HT-29 (cell line): ENCODE measurements at places on chromosomes 6 and 20. TPM values are rescaled to one million over a fixed set of nuclear protein-coding genes. Genes with fewer than 3 reads are reported as not detected.

The UBD gene
- total RNA-seq = not detected in 2 replicates

The RBM24 gene
- total RNA-seq = not detected in 2 replicates

The ARMH2 gene
- total RNA-seq = not detected in 2 replicates

The CRISP3 gene
- not detected in 2 replicates for total RNA-seq

DNA sequence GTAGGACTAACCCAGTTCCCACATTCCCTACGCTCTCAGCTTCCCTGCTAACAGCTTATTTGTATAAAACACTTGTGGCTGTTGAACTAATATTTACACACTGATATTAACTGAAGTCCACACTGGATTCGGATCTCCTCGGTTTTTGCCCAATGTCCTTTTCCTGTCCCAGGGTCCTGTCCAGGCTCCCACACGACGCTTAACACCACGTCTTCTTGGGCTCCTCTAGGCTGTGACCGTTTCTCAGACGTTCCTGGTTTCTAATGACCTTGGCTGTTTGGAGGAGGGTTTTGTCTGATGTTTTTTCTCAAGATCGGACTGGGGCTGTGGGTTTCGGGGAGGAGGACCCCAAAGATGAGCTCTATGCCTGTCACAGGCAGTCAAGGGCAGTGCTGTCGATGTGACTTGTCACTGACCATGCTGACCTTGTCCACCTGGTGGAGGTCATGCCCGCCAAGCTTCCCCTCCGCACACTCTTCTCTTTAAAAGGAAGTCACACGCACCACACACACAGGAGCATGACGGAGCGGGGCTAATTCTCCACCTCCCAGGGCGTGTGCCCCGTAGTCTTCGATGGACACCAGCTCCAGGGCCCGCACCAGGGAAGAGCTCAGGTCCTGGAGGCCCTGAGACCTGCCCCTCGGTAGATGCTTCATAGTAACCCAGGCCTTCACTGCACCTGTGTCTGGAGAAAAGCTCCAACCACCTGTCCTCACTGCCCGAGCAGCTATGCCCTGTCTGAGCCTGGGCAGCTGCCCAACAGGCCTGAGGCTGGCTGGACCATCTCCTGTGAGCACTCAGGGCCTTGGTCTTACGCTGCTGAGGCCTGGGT, 72.0 kb downstream of the TTLL2 start:
- no peak for DNase-seq

- DNase-seq = no peak
Observed at GRCh38 chr6:31780507-31781243, 3.5 kb upstream of the VWA7 start.

DNA sequence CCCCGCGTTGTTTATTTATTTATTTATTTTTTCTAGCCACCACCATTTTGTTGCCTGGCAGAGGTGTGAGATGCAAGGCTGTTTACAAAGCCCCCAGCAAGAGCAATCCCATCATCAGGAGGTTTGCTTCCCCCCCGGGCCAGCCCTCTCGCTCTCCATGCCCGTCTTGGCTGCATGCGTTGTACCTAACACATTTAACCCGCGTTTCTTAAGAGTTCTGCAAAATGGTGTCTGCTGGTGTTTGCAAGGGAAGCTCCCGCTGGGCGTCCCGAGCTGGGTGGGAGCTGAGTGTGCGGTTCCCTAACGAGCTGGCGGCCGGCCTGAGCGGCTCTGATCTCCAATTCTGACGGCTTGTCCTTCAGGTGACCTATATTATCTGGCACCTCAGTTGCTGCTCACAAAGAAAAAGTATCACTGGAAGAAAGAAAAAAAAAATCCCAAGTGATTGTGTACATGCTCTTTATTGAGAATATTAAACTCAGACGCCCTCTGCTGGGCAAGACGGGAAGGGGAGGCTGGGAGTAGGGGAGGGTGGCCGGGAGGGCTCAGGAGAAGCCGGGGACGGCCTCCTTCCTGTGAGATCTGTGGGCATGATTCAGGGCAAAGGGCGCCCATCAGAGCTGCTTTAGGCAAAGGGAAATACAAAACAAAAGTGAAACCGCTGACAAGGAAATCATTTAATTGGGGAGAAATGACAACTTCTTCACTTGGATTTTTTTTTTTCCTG, 154.8 kb downstream of the BCAS1 start:
- DNase-seq = peak; percentile 100

- no peak for DNase-seq
Observed at GRCh38 chr6:118630067-118630466, 21.3 kb downstream of the CEP85L start.

GRCh38 chr6:80214436-80215022, 108.1 kb downstream of the BCKDHB start:
- peak; percentile 76 for DNase-seq

- peak; percentile 19 for DNase-seq
Observed at GRCh38 chr6:35831257-35832007, 26.3 kb downstream of the LHFPL5 start.

GRCh38 chr20:23666698-23667097, 22.1 kb downstream of the CST4 start:
- no peak for DNase-seq

DNA sequence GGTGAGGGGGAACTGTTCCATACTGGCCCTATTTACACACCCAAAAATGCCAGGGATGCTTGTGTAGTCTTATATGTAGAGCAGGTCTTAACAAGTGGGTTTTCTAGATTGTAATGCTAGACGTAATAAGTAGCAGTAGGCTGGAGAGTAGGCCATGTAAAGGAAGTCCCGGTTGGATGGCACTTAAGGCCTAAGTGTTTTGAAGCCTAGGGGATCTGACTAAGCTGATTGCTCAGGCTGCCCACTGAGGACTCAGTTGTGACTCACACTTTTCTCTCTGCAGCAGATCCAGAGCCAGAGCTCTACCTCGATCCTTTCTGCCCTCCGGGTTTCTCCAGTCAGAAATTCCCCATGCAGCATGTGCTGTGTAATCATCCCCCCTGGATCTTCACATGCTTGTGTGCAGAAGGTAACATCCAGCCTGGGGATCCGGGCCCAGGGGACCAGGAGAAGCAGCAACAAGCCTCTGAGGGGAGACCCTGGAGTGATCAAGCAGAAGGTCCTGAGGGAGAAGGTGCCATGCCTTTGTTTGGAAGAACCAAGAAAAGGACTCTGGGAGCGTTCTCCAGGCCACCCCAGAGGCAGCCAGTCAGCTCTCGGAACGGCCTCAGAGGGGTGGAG, 26.6 kb downstream of the ZNF133 start:
- DNase-seq = no peak

DNA sequence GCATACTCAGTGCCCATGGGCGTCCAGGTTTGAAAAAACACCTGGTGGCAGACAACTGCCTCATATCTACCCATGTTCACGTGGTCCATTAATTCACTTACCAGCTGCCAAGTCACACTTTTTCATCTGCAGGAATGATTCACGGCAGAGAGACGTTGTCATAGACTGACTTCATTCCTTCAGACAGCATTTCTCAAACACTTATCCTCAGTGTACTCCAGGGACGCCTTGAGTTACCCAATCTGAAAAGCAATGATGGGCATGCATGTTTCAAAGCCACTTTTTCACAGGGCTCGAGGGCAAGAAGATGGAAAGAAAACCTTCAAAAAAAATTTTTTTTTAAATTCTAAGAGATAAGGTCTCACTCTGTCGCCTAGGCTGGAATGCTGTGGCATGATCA, 6.0 kb downstream of the MMP24OS start:
- DNase-seq = no peak

- no peak for DNase-seq
Observed at GRCh38 chr20:11546939-11547338, 370.8 kb upstream of the BTBD3 start.

DNA sequence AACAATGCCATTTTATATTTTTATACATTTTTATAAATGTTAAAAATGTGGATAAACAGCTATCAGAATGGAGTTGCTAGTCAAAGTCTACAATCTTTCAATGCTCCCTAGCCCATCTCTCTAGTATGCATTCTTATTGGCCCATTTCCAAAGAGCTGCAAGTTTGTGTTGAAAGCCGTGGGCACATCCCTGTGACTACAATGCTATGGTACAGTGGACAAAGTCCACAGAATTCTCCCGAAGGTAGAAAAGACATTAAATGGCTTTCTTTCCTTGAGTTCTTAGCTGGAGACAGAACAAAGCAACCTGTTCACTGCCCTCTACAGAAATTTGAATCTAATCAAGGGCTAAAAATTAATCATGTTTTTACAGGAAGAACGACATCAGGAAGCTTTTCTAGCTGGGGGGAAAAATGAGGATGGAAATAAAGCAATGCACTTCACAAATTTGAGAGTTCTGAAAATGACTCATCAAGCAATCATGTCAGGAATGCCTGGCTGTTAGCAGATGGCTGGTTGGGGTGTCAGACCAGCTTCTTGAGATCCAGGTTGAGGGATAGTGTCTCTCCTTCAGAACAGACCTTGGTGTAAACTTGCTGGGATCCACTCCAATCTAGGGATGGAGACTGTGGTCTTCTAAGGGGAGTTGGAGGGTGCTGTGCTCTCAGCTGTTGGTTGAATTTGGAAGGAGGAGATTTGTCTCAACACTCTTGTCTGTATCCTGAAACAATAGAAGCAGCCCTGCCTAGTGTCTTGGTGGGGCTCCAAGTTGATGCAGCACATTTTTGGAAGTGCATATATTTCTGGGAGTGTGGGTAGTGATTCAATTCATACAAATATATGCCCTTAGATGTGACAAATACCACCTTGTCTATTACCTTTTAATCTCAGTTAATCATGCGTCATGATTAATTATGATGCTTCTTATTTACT, 143.4 kb upstream of the PHACTR1 start:
- DNase-seq = peak; percentile 60

GRCh38 chr6:115885636-115886366, 174.9 kb downstream of the FRK start:
- no peak for DNase-seq

- DNase-seq = no peak
Observed at GRCh38 chr20:21090721-21091120, 15.4 kb downstream of the LINC00237 start.

DNA sequence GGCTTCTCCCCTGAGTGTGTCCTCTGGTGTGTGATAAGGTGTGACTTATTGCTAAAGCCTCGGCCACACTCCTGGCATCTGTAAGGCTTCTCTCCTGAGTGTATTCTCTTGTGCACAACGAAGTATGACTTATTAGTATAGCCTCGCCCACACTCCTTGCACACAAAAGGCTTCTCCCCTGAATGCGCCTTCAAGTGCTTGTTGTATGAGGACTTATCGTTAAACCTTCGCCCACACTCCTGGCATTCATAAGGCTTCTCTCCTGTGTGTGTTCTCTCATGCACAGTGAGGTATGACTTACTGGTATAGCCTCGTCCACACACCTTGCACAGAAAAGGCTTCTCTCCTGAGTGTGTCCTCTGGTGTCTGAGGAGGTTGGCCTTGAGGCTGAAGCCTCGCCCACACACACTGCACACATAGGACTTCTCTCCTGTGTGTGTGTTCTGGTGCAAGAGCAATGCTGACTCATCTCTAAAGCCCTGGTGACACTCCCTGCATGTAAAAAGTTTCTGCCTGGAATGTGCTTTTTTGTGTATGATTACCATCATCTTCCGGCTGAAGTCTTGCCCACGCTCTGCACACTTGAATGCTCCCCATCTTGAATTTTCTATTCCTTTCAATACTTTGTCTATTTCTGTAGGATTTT, 20.4 kb downstream of the ZNF337 start:
- no peak for DNase-seq

DNA sequence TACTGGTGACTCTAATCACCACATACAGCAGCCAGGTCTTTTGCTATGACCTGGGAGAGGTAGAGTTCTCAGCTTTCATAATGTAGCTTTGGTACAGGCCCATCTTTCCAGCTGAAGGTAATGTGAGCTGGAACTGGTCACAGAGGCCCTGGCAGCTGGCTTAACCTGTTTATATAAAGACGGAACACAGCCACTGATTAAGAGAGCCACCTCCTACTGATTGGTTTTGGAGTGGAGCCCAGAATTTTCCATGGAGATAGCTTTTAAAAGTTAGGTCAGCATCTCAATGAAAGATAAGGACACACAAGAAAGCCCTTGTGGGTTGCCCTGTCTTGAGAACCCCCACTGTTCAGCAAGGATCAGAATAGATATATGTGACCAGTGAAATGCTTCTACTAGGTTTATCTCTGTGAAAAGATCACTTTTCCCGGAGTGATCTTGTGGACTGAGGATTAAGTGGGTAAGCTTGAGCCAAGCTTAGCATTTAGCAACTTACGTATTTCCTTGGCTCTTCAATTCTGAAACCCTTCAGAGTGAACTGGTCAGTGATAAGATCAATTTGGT, 213.7 kb upstream of the CITED2 start:
- DNase-seq = peak; percentile 94

GRCh38 chr6:27864906-27865849, 47.0 kb downstream of the OR2B2 start:
- peak; percentile 94 for DNase-seq

DNA sequence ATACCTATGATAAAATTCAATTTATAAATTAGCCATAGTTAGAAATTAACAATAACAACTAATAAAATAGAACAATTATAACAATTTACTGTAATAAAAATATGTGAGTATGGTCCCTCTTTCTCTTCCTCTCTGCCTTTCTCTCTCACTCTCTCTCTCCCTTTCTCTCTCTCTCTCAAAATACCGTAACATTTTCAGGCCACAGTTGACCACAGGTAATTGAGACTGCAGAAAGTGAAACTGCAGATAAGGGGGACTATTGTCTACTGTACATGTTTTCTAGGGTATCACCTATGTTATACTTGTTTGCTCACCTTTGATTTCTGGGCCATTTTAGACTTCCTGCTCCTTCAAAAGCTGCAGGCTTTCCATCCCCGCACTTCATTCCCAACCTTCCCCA, 46.8 kb downstream of the LY86 start:
- DNase-seq = no peak
